NCI-H526 treated with DMSO at 0.1 percent for 48 hours (cell line): ENCODE measurements at places on chromosomes 16 and 17.

DNA sequence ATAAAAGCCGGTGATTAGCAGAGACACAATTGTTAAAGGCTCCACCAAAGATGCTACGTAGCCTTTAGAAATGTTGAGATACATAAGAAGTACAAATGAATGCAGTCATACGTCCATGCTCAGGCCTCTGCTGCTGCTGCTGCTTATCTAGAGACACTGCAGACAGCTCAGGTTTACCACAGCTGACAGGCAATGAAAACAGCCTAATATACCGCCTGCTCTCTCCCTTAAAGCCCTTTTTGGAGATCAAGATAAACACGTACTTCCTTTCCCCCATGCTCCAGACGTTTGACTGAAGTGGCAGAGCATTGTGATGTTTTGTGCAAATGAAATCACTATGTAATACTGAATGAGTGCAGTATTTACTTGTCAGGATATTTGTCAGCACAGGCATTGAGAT is 185.3 kb downstream of the AATF start:
- no peak for DNase-seq

- no peak for DNase-seq
Observed at GRCh38 chr17:71405101-71405500, 715.7 kb upstream of the SOX9 start.

GRCh38 chr17:59666235-59666634 is 41.0 kb downstream of the PTRH2 start:
- no peak for DNase-seq

DNA sequence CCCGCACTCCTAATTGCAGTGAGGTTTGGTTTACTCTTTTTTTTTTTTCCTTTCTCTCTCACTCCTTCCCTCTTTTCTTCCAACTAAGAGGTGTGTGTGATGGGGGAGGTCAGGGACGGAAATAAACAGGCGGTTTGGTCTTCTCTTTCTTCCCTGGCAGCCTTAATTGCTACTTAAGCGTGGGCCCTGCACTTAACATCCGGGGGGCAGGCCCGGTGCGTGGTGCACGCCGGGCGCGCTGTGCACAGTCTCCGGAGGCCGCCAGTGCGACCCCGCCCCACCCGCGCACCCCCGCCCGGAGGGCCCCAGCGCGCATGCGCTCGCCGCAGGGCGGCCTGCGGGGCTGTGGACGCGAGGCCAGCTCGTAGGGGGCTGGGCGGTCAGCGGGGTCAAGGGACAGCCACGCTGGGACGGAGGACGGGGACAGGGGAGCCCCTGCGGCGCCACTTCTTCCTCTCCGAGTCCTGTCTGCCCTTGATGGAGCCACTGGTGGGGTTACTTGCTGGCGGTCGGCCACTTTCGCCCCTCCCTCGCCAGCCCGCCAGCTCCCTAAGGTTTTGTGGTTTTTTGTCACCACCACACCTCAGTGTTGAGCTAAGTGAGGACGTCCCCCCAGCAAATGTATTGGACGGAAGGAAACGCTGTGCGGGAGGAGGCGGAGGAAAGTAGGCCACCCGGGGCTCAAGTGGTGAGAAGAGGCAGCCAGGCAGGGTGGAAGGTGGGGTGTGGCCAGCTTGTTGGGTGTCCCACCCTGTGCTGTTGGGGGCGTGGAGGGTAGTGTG is 120.9 kb downstream of the MRM1 start:
- DNase-seq, result peak; percentile 39

DNA sequence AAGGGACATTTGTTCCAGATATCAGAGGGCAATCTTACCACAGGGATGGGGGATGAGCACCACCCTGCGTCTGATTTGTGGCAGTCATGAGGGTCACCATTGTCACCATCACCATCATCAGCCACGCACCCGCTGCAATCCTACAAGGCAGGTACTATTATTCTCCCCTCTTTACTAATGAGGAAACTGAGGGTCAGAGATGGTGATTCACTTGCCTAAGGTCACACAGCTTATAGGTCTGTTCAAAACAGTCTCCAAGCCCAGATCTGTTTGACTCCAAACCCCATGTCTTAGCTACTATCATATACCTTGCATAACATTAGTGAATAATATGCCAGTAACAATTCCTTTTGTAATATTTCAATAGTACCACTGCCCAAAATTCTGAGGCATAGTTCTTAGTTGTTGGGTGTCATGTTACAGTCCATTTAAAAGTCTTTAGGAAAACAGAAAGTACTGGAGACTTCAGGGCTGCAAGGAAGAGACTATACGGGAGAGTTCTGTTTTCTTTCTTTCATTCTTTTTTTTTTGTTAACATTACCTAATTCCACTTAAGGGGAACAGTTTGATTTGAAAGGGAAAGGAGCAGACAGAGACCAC is 166.4 kb downstream of the C16orf95 start:
- DNase-seq, result no peak

- no peak for DNase-seq
Observed at GRCh38 chr16:49530427-49530970, 156.9 kb downstream of the C16orf78 start.

DNA sequence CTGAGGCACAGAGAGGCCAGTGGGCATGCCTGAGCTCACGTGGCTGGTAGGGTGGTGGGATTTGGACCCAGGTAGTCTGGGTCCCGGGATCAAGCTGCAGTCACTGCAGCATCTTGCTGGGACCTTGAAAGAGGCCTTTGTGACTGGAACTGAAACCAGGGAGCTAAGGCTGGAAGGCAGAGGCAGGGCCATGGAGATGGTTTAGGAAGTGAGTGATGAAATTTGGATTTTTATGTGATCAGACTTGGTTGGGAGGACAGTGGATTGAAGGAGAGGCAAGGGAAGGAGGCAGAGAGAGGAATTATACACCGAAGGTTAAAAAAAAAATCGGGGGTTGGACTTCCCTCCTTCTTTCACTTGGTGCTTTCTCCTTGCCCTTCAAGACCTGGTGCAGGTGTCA is 255.4 kb upstream of the CACNG5 start:
- no peak for DNase-seq

DNA sequence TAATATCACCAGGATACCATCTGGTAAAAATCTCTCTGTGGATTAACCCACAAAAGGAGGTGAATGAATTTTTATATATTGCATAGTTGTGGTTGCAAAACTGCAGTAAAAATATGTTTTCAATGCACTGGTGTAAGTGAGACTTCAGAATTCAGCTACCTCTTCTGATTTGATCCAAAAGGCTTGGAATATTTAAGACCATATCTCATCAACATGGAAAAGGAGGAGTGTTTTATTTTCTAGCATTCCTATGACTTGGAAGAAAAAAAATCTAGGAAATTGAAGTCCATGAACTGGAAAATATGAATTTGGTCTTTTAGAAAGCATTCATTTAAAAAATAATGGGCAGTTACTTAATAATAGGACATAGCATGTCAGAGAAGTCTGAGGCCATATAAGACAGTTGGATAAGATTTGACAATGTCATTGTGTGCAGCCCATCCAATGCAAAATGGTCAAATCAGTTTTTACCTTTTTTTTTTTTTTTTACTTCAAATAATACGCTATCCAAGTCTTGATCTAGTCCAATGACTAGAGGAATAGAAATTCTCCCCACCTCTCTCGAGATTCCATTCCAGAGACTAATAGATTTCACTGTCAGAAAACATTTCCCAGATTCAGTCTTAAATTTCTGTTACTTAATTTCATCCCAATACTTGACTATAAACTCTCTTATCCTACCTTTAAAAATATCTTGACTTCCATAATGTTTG is 364.9 kb upstream of the PMFBP1 start:
- DNase-seq, result no peak

GRCh38 chr17:35051183-35051578 is 12.3 kb downstream of the RFFL start:
- no peak for DNase-seq

DNA sequence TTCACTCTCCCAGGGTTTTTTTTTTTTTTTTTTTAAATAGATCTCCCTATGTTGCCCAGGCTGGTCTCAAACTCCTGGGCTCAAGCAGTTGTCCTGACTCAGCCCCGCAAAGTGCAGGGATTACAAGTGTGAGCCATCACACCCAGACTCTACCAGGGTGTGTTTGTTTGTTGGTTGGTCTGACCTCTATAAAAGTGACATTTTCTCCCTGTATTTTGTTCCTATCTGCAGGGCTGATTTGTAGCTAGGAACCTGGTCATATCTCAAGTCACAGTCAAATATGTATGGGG is 46.3 kb upstream of the B4GALNT2 start:
- no peak for DNase-seq

- DNase-seq, result no peak
Observed at GRCh38 chr16:7278636-7279035, 54.0 kb upstream of the RBFOX1 start.

- no peak for DNase-seq
Observed at GRCh38 chr16:46918905-46919792, 35.0 kb downstream of the GPT2 start.

DNA sequence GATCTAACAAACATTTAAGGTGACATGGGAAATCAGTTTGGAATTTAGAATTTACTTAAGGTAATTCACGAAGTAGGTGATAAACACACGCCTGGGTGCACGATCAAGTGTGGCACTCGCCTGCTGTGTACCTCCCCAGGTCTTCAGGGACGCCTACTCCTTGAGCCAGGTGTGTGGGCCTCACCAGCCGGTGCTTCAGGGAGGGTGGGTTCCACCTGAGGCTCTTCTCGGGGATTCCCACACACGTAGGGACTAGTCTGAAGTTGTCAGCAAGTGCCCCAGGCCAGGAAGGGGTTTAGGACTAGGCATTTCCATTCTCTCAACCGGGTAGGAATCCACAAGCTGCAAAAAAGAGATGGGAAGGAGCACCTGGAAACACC is 9.8 kb upstream of the NAT9 start:
- DNase-seq, result no peak

- no peak for DNase-seq
Observed at GRCh38 chr16:2187212-2187611, 9.2 kb downstream of the CASKIN1 start.

GRCh38 chr17:82050152-82050760 is 1.4 kb downstream of the RFNG start:
- no peak for DNase-seq

GRCh38 chr17:61783556-61784304 is 79.6 kb downstream of the BRIP1 start:
- no peak for DNase-seq

DNA sequence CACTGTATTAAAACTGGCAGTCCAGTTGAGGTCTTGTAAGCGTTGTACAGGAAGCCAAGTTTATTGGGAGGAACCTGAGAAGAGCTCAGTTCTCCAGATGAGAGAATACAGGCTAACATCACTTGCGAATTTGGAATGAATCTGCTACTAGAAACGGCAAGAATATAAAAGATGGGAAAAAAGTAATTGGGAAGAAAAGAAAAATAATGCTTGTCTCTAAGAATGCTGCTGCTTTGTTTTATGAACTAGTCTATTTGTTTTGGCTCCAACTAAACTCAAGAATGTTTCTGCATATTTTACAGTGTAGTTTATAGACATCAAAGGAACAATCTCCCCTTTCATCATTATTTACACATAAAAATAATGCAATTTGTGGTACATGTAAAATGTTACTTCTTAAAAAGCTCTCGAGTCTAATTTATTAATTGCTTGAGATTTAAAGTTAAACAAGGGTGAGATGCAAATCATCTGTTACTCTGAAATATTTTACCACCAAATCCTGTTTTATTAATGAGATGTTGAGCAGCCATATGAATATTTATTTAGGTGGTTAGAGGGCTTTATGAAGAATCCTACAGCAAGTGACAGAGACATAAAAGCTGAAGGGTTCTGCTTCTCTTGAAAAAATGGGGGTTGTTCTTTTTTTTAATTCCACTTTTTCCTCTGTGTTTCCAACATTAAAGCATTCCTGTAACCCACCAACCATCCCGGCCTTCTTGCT is 162.1 kb upstream of the AXIN2 start:
- no peak for DNase-seq

DNA sequence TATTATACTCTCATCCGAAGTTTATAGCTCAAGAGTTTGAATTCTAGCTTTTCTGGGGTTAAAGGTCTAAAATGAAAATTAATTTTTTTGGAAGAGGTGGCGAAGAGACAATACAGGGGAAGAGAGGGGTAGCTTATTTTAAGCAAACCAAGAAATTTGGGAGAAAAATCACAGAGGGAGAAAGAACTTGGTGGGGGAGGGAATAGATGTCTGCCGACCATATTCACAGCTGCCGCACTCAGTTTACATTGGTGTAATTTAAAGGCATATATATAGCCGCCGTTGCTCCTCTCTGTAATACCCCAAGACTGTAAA is 6.5 kb upstream of the ZFHX3 start:
- DNase-seq, result no peak

GRCh38 chr17:78231991-78232858 is 794 bp downstream of the TMEM235 start:
- DNase-seq, result no peak

DNA sequence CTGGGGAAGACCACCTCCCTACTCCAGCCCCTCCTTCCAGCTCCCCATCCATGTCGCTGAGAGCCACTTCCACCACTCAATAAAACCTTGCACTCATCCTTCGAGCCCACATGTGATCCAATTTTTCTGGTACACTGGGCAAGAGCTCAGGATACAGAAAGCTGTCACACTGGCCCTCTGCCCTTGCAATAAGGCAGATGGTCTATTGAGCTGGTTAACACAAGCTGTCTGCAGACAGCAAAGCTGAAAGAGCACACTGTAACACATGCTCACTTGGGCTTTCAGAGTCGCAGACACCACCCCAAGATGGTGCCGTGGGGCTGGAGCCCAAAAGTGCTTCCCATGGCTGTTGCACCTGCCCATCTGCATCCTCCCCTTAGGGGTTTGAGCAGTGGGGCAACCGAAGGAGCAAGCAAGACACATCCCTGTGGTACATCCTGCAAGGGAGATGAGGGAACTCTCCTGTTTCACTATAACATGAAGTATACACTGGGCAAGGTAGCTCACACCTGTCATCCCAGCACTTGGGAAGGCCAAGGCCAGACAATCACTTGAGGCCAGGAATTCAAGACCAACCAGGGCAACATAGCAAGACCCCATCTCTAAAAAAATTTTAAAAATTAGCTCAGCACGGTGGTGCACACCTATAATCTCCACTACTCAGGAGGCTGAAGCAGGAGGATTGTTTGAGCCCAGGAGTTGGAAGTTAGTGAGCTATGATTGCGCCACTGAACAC is 52.8 kb upstream of the C17orf78 start:
- DNase-seq, result no peak

DNA sequence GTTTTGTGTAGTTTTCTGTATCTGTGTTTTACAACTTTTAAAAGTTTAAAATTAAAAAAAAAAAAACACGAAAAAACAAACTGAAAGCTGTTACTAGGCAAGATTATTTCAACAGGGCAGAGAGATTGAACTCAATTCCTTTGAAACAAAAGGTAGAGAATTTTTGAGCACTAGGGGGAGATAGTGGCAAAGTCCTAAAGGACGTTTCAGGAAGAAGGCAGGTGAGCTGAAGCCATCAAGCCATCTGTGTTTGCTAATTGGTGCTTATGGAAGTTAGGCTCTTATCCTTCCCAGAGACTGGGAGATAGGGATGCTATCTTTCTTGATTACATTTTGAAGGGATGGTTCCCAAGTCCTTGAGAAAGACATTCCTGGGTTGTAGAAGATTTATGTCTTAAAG is 70.6 kb upstream of the CLEC3A start:
- DNase-seq, result peak; percentile 19
